ENCODE measurements at places on chromosomes 7 and 10. TPM values are rescaled to one million over a fixed set of nuclear protein-coding genes. Genes with fewer than 3 reads are reported as not detected.

- no peak for ATAC-seq
Observed at GRCh38 chr7:157703534-157704195, 366.9 kb downstream of the DNAJB6 start.

DNA sequence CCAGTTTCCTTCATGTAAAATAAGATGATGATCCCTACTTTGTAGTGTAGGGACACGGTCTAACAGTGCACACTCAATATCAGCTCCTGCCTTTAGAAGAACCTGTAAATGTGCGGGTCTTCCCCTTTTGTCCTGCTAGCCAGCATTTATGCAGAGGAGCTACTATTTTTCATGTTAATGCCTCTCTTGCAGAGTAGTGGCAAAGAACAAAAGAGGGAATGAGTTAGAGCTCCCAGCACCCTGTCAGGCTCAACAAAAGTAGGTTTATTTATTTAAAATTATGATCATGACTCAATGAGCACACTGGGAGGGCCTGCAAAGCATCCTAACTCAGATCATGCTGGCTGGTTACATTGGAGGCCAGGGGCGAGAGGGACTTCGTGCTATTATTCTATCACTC, 414.5 kb upstream of the COBL start:
- no peak for ATAC-seq

DNA sequence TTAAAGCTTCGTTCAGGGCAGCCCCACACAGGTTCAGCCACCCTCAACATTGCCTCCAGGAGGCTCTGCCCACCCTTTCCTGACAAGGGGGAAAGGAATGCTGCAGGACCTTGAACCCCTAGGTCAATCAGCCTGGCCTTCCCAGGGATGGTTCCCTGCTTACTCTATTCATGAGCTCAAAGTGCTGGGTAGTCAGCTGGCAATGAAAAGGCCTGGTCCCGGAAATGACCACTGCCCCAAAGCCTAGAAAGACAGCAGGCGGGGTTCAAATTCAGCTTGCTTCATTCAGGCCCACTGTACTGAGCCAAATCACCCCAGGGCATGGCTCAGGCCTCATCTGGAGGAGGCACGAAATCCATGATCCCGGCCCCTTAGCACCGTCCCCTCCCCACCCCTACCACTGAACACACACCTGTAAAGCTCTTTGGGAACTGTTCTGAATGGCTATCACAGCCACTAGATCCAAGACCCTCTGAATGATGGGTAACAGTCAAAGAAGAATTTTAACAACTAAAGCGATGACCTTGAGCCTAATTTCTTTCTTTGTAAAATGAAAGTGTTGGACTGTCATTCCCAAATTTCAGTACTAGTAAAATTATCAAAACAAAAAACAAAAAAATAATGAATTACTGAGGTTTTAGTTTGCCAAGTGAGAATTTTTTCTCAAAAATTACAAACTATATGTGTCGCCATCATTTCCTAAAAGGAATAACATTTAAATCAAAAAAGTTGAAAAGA, 1.0 kb downstream of the URGCP start:
- ATAC-seq: no peak

DNA sequence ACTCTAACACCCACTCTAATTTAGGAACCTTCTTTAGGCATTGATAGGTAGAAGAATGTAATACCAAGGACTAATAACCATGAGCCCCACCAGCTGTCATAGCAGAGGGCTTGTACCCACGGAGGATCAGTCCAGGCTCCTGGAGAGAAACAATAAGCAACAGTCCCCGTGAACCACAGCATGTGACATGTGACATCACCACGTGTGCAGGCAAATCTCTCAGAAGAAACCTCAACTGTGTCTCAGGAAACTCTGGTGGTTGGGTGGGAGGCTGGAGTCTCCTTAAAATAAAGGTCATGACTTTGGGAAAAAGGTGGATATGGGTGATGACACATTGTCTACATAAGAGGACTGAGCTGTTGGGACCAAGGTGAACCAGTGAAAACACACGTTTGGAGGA, 653.9 kb upstream of the FOXK1 start:
- ATAC-seq: no peak

GRCh38 chr10:124595143-124595883, 133.7 kb downstream of the LHPP start:
- no peak for ATAC-seq

DNA sequence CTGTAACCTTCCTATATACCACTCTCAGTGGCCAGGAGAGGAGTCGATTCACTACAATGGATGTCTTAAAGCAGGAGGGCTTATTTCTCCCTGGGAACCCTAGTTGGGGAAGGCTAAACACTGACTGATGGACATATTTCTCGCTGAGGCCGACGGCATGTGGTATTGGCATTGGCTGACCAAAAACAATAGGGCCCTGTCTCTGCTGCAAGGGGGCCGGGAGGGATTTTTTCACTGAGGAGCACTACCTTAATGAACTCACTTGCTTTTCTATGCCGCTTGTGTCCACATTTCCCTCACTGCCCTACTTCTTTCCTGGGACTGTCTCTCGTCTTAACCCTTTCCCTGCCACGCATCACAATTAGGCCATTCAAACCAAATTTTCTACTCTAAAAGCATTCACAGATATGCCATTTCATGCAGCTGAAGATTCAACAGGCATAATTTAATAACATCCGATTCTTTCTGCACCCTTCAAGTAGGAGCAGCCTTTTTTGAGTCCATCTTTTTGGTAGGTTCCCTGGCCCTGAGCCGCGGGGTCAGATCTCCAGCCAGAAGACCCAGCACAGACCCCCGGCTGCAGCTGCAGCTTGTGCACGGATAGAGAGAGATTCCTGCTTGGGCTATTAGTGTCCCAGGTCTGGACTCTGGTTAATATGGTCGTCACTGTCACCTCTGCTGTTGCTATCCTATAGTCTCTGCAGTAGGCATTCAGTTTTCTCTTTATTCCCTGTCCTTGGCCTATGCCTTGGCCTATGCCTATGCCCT, 118.7 kb downstream of the HIPK2 start:
- ATAC-seq: no peak

DNA sequence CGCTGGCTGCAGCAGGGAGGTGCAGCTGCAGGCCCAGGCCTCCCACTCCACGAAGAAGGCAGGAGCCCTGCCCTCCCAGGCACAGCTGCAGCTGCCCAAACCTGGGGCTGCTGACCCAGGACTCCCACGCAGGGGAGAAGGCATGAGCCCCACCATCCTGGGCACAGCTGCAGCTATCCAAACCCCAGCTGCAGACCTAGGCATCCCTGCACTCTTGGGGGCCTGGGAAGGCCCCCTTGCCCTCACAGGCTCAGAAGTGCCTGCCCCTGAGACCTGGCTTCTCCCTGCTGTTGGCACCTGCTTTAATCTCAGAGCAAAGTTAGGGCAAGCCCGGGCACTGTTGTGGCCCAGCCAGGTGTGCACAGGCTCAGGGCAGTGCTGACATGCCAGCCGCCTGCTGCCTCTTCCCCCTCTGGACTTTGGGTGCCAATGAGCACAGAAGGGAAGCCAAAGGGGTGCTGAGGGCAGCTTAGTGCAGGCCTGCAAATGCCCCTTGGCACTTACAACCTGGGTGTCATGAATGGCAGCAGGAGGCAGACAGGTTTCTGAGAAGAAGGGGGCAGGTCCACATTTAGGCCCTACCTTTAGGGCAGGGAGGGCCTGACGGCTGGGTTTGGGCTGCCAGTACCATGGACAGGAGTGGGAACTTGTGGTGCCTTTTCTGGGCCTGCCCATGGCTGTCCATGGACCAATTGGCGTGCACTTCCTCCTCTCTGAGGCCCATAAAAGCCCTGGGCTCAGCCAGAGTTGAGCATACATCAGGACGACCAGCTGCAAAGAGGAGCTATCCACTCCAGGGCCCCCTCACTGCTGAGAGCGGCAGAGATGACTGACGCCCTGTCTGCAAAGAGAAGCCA, 31.1 kb downstream of the CRTAC1 start:
- no peak for ATAC-seq

DNA sequence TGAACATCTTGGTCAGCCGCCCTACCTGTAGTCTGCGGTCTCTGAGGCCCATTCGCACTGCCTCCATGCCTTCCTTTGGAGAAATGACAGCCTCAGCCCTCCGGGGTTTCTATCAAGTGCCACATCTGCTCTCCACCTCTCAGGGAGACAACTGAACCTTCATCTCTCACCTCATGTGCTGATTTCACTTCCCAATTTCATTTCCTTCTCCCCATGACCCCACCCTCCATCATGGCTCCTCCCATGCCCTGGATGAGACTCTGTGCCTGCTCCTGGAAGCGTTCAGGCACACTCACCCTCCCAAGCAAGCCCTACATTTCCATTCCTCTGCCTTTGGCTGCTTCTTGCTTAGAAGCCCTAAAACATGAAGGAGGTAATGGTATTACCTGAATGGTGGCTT, 7.8 kb upstream of the SCD start:
- no peak for ATAC-seq

DNA sequence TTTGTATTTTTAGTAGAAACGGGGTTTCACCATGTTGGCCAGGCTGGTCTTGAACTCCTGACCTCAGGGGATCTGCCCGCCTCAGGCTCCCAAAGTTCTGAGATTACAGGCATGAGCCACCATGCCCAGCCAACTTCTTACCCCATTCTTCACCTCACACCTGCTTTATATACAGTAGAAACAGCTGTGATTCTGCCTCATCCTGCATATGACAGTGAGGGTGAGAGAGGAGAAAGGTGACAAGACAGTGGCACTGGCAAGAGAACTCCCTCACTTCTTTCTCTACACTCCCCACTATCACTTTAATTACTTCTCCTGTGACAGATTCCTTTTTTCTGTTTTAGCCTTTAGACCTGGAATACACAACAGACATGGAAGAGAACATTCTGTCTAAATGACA, 61.8 kb upstream of the CAPZA2 start:
- ATAC-seq: peak; percentile 67

- peak; percentile 65 for ATAC-seq
Observed at GRCh38 chr10:16681521-16681920, 135.7 kb downstream of the RSU1 start.

DNA sequence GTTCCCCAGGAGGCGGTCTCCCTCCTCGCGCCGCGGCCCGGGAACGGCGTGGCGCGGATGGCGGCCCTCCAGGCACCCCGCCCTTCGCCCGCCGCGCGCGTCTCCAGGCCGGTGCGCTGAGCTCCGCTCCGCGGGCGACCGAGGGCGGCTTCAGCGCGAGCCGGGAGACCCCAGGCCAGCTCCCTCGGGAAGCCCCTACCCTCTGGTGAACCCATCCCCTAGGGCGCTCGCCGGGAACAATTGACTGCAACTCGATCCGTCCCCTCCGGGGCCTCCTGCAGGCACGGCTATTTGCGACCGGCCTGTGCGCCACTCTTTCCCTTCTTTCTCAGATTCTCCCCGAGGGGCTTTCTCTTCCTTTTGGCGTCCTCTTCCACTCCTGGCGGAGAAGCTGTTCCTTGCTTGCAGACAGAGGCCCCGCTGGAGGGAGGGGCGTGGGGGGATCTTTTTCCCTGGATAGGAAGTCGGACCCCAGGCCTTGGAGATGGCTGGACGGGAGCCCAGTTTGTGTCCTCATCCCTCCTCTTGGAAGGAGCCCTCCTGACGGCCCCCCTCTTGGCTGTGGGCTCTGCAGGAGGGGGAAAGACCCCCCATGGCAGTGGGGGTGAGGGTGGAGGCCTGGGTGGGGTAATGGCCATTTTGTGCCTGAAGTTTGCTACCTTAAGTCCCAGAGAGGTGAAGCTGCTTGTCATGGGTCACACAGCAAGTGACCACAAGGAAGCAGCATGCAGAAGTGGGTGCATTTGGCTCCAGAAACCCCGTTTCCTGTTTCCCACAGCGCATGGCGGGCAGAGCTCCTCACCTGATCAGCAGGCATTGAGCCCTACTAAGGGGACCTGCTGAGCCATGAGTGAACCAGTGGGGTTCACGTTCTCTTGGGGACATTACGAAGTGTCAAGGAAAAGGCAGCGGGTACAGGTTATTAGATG, 171.2 kb upstream of the TNRC18 start:
- ATAC-seq: no peak

DNA sequence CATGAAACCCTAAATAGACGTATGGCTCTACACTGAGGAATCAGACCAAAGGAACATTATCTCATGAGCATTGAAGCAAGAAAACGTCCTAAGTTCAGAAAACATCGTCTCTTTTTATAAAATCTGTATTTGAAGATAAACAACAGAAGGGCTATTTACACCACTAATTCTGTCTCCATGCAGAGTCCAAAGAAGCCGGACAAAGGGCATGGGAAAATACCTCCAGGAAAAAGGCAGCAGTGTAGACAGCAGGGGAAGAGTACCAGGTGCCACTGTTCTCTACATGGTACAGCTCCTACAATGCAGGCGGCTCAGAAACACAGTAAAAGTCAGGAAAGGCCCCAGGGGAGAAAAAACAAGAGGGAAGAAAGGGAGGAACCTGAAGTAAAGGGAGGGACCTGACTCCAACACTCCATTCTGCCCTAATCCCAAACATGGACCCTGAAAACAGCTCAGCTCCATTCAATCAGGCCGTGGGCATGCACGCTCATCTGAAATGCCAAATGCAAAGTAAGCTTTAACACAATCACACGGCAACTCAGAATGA, 17.5 kb downstream of the FAM171A1 start:
- no peak for ATAC-seq

DNA sequence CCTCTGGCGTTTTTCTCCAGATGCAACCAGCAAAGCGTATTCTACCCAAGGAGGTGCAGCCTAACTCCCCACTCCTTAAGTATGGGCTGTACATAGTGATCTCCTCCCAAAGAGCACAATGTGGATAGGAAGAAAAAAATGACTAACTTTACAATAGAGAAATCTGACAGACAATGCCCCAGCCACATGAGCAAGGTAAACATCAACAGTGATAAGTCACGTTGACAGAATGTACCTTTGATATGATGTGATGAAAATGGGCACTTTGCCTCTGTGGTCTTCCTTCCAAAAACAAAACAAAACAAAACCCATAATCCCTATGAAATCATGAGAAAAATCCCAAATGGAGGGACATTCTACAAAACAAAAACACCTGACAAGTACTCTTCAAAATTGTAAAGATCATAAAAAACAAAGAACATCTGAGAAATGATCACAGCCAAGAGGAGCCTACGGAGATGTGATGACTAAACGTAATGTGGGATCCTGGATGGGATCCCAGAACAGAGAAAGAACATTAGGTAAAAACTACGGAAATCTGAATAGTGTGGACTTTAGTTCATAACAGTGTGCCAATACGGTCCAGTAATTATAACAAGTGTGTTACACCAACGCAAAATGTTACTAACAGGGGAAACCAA, 50.6 kb downstream of the ABLIM1 start:
- no peak for ATAC-seq

ICA1 gene
- 9.7 TPM for total RNA-seq

PHTF2 gene
- 66.1 TPM for total RNA-seq

MOGAT3 gene
- not detected for total RNA-seq

GOLGA7B gene
- 8.2 TPM for total RNA-seq

GNAT3 gene
- not detected for total RNA-seq

Data from activated T-helper 17 cell treated with anti-CD3 and anti-CD28 coated beads, Interleukin-2, amount 50 U/mL, for 72 hours (primary cell).